Upper lobe of left lung (tissue), 6 donors: ENCODE measurements at places on chromosomes 3 and 15.

GRCh38 chr15:25793354-25794050 is 69.6 kb downstream of the ATP10A start:
- H3K27ac ChIP-seq, result no peak overlapping the region
- no peaks in the 10 kb centered on the region for H3K27me3 ChIP-seq
- no peaks in the 10 kb centered on the region for H3K36me3 ChIP-seq
- H3K4me3 ChIP-seq, result no peak overlapping the region

DNA sequence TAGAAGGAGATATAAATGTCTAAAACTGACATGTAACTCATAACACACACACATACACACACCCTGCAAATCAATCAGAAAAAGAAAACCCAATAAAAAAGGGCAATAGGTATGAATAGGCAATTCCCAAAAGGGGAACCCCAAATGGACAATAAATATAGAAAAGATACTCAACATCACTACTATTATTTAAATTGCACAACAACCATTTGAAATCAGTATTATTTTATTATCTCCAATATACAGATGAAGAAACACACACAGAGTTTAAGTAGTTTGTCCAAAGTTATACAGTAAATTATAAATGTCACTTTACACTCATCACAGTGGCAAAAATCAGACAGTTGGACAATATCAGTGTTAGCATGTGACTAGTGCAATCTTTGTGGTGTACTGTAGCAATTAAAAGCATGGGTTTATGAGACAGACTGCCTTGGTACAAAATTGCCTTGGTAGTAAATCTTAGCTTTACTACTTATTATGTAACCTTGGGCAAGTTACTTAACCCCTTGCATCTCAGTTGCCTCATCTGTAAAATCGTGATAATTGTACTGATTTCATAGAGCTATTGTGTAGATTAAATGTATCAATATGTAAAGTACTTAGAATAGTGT is 3.4 kb upstream of the FSTL1 start:
- H3K4me3 ChIP-seq, result no peak overlapping the region
- H3K4me1 ChIP-seq, result peaks cover 5% of the 10 kb centered on the region
- no peak overlapping the region for H3K27ac ChIP-seq
- no peaks in the 10 kb centered on the region for H3K36me3 ChIP-seq

DNA sequence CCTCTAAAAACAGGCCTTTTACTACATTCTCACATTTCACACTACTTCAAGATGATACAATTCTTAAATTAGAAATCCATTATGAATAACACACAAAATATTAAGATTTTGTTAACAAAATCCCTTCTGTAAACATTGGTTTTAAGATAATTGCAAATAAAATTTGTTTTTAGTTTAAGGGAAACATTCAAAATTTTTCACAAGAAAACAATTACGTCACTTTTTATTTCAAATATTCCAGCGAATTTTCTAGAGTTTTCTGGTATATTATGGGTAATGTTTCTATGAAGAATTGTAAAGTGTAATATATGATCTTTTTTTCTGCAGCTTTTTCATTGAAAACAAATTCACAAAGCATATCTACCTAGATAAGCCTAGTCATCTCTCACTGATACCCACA is 5.9 kb downstream of the ARPP21 start:
- H3K27me3 ChIP-seq, result no peaks in the 10 kb centered on the region
- H3K27ac ChIP-seq, result no peak overlapping the region

GRCh38 chr15:36428102-36428845 is 151.2 kb upstream of the CDIN1 start:
- no peak for DNase-seq
- H3K27ac ChIP-seq, result no peak overlapping the region
- no peaks in the 10 kb centered on the region for H3K36me3 ChIP-seq
- no peaks in the 10 kb centered on the region for H3K4me1 ChIP-seq
- H3K4me3 ChIP-seq, result no peak overlapping the region

- no peak overlapping the region for H3K27ac ChIP-seq
- H3K27me3 ChIP-seq, result no peaks in the 10 kb centered on the region
- H3K4me1 ChIP-seq, result no peaks in the 10 kb centered on the region
Measured at GRCh38 chr15:96699871-96700401, 369.4 kb downstream of the NR2F2 start.
